ENCODE measurements at places on chromosomes 6 and 20. TPM values are rescaled to one million over a fixed set of nuclear protein-coding genes. Genes with fewer than 3 reads are reported as not detected.

The SLC13A3 gene
- 0.93 TPM for total RNA-seq

The STX11 gene
- total RNA-seq, result 11.0 TPM

The ZSWIM3 gene
- total RNA-seq, result 5.0 TPM

The CST4 gene
- not detected for total RNA-seq

DNA sequence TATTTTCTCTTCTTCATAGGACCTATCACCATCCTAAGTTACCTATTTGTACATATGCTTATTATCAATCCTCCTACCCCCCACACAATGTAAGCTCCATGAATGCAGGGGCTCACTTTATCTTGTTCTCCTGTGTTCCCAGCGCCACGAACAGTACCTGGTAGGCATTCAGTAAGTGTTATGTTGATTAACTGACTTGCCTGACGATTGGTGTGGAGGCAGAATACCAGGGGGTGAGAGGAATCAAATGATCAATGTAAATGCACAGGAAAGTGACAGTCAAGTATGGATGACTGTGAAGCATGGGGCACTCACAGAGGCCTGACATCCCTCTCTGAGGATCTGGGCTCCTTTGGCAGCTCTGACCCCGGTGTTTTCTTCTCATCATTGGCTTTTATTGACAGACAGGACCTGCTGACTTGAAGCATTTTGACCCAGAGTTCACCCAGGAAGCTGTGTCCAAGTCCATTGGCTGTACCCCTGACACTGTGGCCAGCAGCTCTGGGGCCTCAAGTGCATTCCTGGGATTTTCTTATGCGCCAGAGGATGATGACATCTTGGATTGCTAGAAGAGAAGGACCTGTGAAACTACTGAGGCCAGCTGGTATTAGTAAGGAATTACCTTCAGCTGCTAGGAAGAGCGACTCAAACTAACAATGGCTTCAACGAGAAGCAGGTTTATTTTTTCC, 6.1 kb upstream of the IFT52 start:
- no peak for ATAC-seq

GRCh38 chr6:6712449-6713403, 124.2 kb downstream of the LY86 start:
- peak; percentile 80 for ATAC-seq

- ATAC-seq, result no peak
These were observed 85.7 kb downstream of the MRAP2 start for GRCh38 chr6:84119277-84119676.

- ATAC-seq, result no peak
These were observed 30.7 kb upstream of the TMX4 start for GRCh38 chr20:8050157-8050837.

All from gastroesophageal sphincter (tissue), 4 donors.